ENCODE measurements at places on chromosomes 6 and 20.

DNA sequence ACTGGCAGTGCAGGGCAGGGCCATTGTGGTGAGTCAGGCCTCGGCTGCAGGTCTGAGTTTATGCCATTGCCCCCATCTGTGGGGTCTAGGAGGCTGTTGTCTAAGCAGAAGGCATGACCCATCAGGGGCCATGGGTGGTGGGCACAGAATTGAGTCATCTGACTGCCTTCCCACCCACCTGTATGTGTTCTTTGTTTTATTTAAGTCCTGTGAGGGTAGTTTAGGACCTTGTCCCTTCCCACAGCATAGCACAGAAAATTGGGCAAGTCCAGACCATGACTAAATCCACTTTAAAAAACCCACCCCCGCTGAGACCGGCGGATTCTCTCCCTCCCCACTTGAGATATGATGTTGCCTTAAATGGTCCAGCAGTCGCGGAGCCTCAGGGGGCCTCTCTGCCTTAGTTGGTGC, 40.3 kb downstream of the ERMARD start:
- DNase-seq = no peak

GRCh38 chr6:154039231-154039842, at the start of gene OPRM1:
TSS of gene OPRM1 (plus strand) at chr6:154039240. CDS start at chr6:154039545, 305 bp downstream.
- peak; percentile 79 for DNase-seq

DNA sequence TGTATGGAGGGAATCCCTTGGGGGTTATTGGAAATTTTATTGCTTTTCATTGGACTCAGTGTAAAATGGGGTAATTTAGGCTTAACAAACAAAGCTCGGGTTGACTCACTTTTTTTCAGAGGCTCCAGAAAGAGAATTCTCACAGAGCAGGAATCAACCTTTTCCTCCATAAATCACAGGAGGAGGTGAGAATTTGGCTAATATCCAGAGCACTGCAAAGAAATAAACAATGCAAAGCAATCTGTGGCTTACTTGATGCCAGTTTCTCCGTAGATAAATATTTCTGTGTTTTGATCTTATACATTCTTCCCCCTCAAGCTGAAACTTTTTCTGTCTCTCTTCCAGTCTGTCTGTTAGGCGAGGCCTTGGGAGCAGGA, 176.6 kb downstream of the TSHZ2 start:
- no peak for DNase-seq

DNA sequence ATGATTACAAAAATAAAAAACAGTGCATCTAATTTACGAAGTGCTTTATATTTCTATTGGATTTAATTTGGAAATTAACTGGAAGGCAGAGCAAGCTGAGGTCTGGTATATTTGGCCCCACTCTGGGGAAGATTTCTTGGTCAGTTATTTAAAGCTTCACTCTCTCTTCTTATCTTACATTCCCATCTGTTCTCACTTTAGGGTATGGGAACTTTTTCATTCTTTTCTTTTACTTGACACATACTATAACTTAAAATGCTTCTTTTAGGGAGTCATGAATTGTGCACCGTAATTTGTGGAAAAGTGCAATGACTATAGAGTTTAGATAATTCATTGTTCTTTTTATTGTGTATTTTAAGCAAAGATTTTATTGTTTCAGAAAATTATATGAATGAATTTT, 170.4 kb downstream of the BCKDHB start:
- DNase-seq = no peak

DNA sequence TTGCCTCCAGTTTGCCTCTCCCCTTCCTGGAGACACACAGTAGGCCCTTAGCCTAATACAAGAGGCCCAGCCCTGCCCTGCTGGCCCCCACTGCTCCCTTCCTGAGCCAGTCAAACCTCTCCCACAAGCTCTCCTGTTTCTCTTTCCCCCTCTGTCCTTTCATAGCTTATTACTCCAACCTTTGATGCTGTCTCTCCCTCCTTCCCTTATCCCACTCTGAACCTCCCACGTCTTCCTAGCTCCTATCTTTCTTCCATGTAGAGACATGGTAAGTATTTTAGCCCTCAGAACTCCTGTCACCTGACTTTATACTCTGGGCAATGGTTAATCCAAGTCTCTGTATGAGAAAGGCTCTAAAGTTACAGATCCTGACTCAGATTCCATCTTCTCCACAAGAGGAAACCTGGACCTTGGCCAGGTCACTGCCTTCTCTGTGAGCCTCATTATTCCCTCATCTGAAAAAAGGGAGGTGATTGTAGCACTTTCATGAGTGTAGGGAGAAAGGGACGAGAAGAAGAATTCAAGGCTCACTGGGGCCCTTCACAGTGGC, 6.7 kb downstream of the TGIF2 start:
- no peak for DNase-seq

DNA sequence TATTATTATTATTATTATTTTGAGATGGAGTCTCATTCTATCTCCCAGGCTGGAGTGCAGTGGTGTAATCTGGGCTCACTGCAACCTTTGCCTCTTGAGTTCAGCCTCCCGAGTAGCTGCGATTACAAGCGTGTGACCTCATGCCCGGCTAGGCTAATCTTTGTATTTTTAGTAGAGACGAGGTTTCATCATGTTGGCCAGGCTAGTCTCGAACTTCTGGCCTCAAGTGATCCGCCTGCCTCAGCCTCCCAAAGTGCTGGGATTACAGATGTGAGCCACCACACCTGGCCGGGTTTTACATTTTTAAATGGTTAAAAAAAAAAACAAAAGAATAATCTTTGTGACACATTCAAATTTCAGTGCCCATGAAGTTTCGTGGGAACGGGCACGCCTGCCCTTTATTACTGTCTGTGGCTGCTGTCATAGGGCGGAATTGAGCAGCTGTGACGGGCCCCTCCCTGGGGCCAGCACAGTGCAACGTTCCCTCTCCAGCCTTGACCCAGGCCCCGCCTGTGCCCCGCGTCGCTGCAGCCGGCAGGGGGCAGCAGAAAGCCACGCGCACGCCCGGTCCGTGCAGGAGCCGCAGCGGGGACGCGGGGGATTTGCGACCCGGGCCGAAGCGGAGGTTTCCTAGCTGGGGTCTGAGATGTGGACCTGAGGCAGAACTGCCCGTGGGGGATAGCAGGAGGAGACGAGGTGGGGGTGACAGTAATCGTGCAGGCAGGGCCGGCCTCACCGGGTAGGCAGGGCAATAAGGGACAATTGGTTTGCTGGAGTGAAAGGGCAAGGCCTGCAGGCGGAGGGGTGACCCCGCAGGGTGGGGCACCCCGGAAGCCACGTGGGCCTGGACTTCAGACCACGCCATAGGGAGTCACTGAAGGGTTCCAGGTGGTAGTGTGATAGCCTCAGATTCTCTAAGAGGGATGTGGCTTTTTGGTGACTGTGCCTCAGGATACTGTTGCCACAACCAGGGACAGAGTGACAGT, 54.3 kb downstream of the SYTL3 start:
- DNase-seq = peak; percentile 95

GRCh38 chr6:21080221-21080620, 513.3 kb upstream of the SOX4 start:
- DNase-seq = no peak

GRCh38 chr20:50372770-50373088, 137.5 kb upstream of the PTPN1 start:
- no peak for DNase-seq

DNA sequence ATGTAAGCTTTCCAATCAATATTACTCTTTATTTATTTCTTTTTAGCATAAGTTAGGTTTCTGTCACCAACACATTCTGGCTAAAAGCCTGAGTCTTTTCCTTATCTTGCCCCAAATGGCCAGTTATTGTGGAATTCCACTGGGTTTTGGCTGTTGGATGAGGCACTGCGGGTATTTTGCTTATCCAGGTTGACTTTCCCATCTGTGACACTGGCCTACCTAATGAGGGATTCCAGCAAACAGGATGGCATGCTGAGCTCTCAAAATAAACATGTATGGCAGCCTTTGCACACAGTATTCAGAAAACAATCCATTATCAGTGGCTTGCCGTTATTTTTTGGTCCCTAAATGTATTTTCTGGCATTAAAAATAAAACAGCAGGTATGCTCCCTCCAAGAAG, 6.5 kb upstream of the RALGAPB start:
- DNase-seq = no peak

DNA sequence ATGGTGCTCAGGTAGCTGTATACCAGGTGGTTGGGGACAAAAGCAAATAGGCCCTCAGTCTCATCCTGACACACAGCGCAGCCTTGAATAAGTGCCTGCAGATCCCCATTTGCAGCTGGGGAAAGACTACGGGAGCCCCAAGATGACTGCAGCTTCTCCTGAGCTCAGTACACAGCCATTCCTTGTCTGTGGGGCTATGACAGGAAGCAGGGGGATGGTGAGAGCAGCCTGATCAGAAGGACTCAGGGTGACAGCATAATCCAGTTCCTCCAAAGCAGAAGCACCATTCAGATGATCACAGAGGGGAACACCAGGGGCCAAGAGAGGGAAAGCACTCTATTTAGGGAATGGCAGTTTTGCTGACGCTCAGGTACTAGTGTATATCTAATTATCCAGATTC, 104.8 kb upstream of the MOCS1 start:
- DNase-seq = no peak

All from activated CD4-positive, alpha-beta T cell treated with anti-CD3 and anti-CD28 coated beads, Interleukin-2, amount 10 ng/mL, durations not matched to agents 24 days and 14 days (primary cell).